ENCODE measurements at places on chromosomes 7 and 10. TPM values are rescaled to one million over a fixed set of nuclear protein-coding genes. Genes with fewer than 3 reads are reported as not detected.

Gene FGL2
- total RNA-seq = not detected

Gene DENND2A
- total RNA-seq = 27.6 TPM

Gene HELLS
- total RNA-seq = 71.1 TPM

Gene PHYH
- total RNA-seq = 12.9 TPM

Gene CYP2C8
- total RNA-seq = 0.07 TPM

Gene CYP3A7
- 0.12 TPM for total RNA-seq

Gene PLXDC2
- 0.86 TPM for total RNA-seq

Gene TRIL
- 0.06 TPM for total RNA-seq

Gene TMEM213
- total RNA-seq = not detected

Gene OR2A5
- not detected for total RNA-seq

Gene CDC14C
- total RNA-seq = 0.06 TPM

Gene PSAP
- 614 TPM for total RNA-seq

Gene FAM25G
- not detected for total RNA-seq

Gene SAMD9
- 0.87 TPM for total RNA-seq

Gene AKR1C1
- 1.6 TPM for total RNA-seq

Gene NKX1-2
- not detected for total RNA-seq

Gene EIF4H
- 417 TPM for total RNA-seq

Gene LMTK2
- total RNA-seq = 10.6 TPM

Gene SFTPA2
- total RNA-seq = not detected

DNA sequence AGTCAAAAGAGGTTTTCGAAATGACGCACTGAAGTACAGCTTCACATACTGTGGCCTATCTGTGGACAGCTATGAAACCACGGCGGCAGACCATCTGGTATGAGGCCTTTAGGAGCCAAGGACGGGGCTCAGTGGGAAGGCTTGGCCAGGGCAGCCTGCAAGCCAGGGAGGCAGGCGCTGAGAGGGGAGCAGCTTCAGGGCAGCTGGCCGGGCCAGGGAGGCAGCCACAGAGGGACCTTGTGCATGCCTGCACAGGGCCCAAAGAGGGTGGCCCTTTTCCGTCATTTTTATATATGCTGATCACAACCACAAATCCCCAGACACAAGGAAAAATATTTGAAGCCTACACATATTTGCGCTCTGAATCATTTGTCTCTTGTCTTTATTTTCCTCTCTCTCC, 13.5 kb downstream of the CALD1 start:
- DNase-seq = no peak

- DNase-seq = no peak
Measured at GRCh38 chr10:112421731-112422130, 25.0 kb downstream of the ZDHHC6 start.

- no peak for DNase-seq
Measured at GRCh38 chr10:31130406-31130805, 98.7 kb upstream of the ZNF438 start.

- DNase-seq = no peak
Measured at GRCh38 chr7:26100406-26101339, 51.3 kb upstream of the NFE2L3 start.

DNA sequence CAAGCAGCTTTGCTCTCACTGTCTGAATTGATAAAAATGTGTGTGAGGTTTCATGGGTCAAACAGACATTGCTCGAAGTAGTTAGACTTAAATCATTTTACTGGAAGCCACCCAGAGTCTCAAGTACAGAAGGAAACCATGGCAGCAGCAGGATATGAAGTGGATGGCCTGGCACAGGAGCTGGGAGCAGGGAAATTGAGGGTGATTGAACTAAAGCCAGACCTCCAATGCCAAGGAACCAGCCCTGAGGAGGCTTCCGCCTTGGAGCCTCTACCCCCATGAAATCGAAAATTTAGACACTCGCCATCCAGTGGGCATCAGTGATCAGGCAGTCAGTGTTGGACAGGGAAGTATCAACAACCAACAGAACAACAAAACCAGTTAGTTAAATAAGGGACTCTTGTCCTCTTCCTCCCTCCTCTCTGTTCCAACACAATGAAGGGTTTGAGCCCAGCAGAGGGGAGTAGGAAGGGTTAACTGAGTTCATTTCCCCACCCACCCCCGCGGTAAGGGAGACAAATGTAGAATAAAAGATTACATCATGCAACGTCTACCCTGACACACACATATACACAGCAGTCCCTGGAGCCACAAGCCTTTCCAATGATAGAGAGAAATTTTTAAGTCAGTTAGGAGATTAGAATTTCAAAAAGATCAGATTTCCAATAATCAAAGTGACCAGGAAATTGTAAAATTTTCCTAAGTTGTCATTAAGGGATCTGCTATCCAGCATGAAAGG, 156.3 kb downstream of the SLC16A9 start:
- DNase-seq = no peak

DNA sequence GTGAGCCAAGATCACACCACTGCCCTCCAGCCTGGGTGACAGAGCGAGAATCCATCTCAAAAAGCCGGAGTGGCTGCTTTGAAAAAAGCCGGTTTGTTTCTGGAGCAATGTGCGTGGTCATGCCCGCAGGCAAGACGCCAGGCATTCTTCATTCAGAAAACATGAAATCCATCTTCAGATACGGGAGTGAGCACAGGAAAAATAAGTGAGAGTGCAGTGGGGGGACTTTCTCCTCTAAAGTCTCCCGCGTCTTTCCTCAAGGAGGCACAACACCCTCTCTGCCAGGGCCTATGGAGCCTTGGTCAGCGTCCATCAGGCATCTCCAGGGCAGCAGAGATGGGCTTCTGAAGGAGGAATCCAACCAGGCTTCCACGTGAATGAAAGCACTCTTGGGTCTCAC, 62.3 kb upstream of the DGKI start:
- DNase-seq = no peak

- no peak for DNase-seq
Measured at GRCh38 chr7:74615933-74616780, 41.4 kb upstream of the GTF2I start.

- DNase-seq = no peak
Measured at GRCh38 chr7:42414941-42415505, 178.0 kb upstream of the GLI3 start.

DNA sequence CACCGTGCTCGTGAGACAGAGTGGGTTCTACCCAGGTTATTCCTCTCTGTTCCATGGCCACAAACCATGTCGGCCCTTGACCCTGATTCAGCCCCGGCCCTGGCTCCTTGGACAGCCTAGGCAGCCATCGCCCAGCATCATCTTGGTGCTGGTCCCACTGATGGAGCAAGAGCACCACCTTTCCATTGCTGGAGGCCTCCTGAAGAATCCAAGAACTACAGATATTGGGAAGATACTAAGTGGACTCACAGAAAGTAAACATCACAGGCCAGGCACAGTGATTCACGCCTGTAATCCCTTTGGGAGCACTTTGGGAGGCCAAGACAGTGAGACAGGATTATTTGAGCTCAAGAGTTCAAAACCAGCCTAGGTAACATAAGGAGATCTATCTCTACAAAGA, 125.1 kb downstream of the NT5C2 start:
- DNase-seq = no peak

- no peak for DNase-seq
Measured at GRCh38 chr7:148959726-148960125, 68.6 kb downstream of the PDIA4 start.

- DNase-seq = no peak
Measured at GRCh38 chr10:82814635-82815034, 939.6 kb downstream of the NRG3 start.

DNA sequence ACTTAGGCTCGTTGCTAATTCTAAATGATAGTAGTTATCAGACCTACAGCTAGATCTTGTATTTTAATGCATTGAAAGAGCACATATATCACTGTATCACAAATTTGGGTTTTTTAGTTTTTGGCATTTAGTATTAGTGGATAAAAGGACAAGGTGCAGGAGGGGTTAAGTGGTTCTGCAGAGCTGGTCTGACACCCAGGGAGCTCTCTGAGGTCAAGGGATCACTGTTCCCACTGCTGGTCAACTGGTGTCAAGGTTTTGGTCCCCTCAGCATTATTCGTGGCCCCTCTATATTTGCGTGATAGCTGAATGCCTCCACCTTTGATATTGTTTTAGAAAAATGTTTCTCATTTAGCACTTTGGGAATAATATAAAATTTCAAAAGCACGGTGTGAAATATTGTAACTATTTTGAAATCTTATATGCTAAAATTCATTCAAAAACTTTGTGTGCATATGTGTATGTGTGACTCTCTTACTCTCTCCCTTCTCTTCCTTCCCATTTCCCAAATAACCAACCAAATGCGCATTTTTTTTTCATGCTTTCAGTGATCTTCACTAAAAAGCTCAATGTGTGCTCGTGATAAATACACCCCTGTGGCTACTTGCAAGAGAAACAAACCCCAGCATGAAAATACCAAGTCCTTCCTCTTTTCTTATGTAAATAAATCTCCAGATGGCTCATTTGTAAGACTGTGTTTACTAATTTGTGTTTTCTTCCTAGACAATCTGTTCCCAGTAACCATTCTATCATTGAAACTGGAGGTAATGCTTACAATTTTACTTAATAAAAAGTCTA, 309.2 kb downstream of the FGFR2 start:
- no peak for DNase-seq

- DNase-seq = no peak
Measured at GRCh38 chr7:17123020-17123419, 175.4 kb upstream of the AHR start.

DNA sequence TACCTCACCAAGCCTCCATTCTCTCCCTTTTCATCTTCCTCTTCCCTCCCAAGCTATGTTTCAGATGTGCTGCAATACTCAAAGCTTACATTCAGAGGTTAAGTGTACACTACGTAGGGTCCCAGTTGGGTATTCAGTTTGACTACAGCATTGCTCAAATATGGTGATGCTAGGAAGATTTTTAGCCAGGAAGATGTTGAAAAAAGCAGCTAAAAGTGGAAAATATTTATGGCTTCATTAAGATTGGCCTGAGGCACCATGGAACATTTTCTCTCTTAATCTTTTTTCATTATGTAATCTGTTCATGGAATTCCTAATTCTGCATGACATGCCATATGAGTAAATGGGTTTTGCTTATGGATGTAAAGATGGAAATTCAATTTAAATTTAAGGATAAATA, 72.0 kb upstream of the ABCB5 start:
- no peak for DNase-seq

GRCh38 chr7:74306730-74307469, 17.7 kb downstream of the CLIP2 start:
- no peak for DNase-seq

- DNase-seq = no peak
Measured at GRCh38 chr7:137990251-137990941, 11.5 kb downstream of the CREB3L2 start.

DNA sequence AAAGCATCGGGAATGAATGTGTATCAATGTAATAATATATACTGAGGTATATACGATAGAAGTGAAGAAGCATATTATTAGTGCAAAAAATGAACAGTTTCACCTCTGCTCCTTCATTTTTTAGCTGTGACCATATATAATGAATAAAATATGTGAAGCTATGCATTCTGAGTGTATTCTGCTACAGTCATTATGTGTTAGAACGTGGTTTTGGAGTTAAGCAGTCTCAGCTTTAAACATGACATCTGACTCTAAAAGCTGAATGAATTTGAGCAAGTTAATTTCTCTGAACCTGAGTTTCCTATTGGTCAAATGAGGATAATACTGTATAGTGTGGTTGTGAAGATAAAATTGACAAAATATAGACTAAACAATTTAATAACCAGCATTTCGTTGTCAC, 358.1 kb downstream of the SUGCT start:
- DNase-seq = no peak

DNA sequence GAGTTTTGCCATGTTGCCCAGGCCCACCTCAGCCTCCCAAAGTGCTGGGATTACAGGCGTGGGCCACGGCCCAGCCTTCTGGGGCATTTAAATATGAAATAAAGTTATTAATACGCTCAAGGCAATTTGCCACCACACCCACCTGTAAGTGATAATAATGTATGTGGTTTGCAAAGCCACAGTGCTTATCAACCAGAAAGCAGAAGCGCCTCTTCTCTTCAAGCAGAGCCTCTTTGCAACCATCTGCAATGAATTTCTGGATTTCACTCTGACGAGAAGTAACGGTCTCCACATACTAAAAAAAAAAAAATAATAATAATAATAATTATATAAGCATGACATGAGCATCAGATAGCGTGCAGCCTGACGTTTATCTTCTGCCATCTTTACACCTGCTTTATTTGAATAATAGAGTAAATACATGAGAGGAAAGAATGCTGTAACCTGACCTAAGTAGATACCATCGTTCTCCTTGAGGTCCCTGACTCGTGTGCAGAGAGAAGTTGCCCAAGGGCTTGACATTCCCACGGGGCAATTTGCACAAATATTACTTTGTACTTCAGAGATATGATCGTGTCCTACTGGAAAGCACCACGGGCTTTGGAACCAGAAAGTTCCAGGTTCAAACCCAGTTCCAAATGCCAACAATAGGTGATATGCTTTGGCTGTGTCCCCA, 34.0 kb downstream of the BRI3 start:
- DNase-seq = no peak

DNA sequence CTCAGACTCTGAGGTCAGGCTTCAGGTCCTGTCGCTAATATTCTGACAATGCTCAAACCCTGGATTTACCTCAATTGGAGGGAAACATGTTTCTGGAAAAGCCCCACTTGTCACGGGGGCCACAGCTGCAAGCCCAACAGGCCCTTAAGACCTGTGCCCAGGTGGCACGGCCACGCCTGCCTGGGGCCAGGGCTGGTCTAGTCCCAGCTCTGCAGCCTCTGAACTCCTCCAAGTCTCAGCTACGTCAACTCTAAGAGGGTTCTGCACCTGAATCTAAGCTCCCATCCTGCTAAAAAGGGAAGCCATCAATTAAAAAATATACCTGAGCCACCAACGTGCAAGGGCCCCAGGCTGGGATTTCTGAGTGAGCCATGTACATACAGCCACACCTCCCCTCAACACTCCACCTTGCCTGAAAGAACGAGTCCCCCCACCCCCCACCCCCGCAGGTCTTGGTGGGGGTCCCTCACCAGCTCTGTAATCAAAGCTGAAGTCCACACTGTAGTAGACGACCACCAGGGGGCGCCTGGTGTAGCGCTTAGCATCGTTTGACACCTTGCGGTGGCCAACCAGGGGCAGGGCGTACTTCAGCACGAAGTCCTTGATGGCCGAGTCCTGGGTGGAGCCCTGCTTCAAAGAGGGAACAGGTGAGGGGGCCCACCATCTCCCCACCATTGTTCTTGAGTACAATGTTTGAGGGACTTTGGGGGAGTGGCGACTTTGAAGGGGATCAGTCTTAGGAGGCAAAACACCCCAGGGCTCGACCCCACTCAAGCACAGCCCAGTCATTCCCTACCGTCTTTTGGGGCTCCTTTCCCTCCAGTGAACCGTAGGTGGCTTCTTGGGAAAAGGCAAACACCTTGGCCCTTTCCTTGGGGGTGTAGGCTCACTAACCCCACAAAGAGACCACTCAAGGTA, 22.6 kb downstream of the PDIA4 start:
- no peak for DNase-seq

DNA sequence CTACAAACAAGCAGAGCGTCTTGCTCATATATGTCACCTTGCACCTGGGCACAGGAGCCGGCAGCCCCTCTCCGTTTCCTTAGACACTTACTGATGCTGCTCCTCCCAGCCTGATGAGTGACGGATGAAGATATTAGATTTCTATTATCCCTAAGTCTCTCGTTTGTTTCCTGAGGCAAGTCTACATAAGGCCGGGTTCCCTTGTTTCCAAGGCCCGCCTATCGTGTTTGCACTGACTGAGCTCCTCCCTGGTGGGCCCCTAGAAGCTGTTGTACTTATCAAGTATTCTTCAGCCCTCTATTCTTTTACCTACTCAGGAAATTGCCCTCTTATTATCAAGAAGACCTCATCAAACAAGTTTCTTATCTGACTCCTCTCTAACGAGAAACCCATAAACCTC, 18.5 kb downstream of the SH3PXD2A start:
- DNase-seq = no peak
